Fibroblast of the aortic adventitia (primary cell): ENCODE measurements at places on chromosomes 2 and 18.
A peak's percentile ranks its signal among the peaks of the same experiment; 100 is the strongest.

- no peak for DNase-seq
Measured at GRCh38 chr18:35581898-35582641, 530 bp downstream of the GALNT1 start.

GRCh38 chr2:121849236-121849635 lies 93.8 kb downstream of the TSN start:
- no peak for DNase-seq

DNA sequence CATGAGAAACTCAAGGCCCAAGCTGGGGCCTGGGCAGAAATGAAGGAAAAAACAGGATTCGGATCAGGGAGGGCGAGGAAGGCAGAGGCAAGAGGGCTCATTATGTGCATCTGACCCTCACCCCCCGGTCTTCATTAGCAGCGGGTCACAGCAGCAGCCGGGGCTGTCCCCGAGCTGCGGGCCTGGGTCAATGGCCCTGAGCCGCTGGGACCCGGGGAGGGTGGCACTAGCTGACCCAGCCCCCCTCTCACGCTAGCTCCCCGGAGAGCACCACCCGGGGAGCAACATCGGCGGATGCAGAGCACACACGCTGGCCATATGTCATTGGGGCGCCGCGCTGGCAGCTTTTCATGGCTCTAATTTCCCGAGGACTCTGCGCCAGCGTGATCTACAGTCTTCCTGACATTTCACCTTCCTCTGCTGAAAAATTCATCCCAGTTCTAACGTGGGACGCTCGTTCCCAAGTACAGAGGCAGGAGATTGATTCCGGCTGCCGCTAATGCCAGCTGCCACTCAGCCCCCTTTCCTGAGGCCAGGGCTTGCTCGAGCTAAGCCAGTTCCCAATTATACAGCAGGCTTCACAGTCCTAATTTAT lies 63.7 kb downstream of the EIPR1 start:
- DNase-seq = no peak

- DNase-seq = no peak
Measured at GRCh38 chr2:205464681-205465080, 217.6 kb upstream of the NRP2 start.

GRCh38 chr18:47748093-47748796 lies 182.2 kb downstream of the SMAD2 start:
- no peak for DNase-seq

DNA sequence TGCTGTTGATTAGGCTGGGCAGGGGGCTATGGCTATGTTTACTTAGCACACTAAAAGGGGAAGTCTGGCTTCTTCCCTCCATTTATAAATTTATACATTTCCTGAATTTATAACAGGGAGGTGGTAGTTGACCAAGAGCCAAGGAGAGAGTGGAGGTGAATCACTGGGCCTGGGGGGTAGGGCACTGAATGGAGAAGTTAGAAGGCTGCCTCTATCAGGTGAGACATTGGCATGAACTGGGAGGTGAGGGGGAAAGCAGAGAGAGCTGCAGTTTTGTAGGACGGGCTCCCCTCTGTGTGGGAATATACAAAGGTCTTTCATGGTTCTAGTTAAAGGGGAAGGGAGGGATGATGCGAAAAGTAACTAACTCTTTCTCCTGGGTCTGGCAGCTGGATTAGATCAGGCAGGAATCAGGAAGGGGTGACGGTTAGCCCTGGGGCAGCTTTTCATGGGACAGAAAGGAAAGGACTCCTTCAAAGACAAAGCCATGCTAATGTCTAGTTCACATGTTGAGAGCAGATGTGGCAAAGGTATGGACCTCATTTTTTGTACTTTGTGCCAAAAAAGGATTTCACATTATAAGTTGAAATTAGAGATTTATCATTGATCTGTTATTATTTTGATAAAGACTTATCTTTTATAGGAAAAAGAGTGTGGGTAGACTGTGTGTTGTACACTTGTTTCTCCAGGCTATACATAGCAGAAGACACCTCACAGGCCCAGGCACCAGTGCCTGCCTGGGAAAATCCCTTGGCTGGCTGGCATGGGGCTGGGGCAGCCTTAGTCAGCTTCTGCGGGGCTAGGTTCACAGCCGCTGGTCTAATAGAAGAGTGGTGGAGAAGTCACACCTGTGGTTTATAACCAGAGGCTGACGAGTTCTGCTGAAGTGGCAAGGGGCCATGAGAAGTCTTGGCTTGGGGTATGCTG lies 158.7 kb downstream of the CLIP4 start:
- no peak for DNase-seq

DNA sequence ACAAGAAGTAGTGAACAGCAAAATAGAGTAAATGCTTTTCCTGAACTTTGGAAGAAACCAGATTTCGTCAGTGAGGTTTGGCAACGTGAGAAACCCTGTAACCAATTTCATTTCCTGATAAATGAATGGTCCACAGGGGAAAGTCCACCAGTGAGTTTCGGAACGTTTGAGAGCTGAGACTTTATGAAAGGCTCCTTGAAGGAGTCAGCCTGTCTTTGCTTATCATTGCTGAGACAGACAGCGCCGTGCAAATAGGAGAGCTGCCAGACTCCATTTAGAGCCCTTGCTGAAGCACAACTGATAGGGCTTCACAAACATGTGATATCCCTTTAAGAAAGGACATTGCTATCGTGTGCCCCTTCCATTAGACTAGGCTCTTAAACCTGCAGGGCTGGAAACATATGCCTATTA lies 121.8 kb upstream of the SMAD7 start:
- DNase-seq = peak; percentile 87

DNA sequence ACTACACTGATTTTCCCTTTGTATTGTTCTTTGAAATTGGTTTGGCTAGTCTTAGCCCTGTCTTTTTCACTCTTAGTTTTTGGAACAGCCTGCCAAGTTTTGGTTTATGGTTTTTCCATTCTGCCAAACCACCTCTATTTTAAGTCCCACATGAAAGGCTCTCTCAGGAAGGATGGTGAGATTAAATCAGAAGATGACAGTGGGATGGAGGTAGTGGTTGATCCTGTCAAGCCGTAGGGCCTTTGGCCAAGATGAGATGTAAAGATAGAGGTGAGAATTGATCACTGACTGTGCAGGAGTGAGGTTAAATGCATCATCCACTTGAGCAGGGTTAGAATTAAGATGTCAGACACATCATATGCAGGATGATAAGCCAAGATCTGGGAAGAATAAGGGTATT lies 948.5 kb downstream of the SLC4A3 start:
- DNase-seq = peak; percentile 53
